Placental pericyte (primary cell): ENCODE measurements at places on chromosomes 1 and 21. TPM values are rescaled to one million over a fixed set of nuclear protein-coding genes. Genes with fewer than 3 reads are reported as not detected.

The FALEC gene
- not detected in 2 replicates for total RNA-seq

The SERPINC1 gene
- total RNA-seq, result 0.43 TPM in 1 of 2 replicates, not detected in the other

The HP1BP3 gene
- total RNA-seq, result 204 and 215 TPM in 2 replicates

The CRNN gene
- not detected in 2 replicates for total RNA-seq

The CRYBG2 gene
- total RNA-seq, result under 0.01 TPM in 1 of 2 replicates, not detected in the other

The SRP9 gene
- total RNA-seq, result 118 and 265 TPM in 2 replicates

The FMO1 gene
- total RNA-seq, result not detected in 2 replicates

The PCSK9 gene
- total RNA-seq, result 0.14 and 3.1 TPM in 2 replicates

The QSOX1 gene
- total RNA-seq, result 210 and 1,427 TPM in 2 replicates

The PPIAL4G gene
- under 0.01 TPM in 1 of 2 replicates, not detected in the other for total RNA-seq

The RGS2 gene
- total RNA-seq, result 6.6 and 27.9 TPM in 2 replicates

The RUNX3 gene
- total RNA-seq, result not detected in 2 replicates

The CNKSR1 gene
- total RNA-seq, result 0.22 TPM in 1 of 2 replicates, not detected in the other

The KCNT2 gene
- 0.14 and 0.44 TPM in 2 replicates for total RNA-seq

The CYP4Z1 gene
- total RNA-seq, result not detected in 2 replicates

The TATDN3 gene
- total RNA-seq, result 10.2 and 12.9 TPM in 2 replicates
